Right renal cortex interstitium (tissue), 3 donors: ENCODE measurements at places on chromosomes 7 and 10. TPM values are rescaled to one million over a fixed set of nuclear protein-coding genes. Genes with fewer than 3 reads are reported as not detected.

Gene LRRC18
- 0.16 TPM for polyA plus RNA-seq

Gene TAC1
- polyA plus RNA-seq = 0.49 TPM

DNA sequence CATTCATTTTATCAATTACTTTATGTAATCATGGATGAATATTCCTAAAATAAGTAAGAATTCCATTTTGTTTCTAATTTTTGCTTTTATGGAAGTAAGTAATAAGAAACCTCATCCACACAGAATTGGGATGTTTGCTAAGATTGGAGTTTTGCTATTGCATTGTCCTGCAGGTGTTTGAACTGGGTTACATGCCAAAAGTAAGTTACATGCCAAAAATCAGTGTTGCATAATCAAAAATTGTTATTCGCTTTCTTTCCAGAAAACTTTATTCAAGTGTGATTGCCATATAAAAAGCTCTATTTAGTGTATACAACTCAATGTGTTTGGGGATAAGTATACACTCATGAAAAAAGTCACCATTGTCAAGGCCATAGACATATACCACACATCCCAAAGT lies 346.7 kb upstream of the PLXDC2 start:
- no peak for DNase-seq

GRCh38 chr7:110590415-110590814 lies 500.5 kb upstream of the LRRN3 start:
- no peak for DNase-seq

- DNase-seq = no peak
Measured at GRCh38 chr7:25048444-25048834, 68.5 kb upstream of the OSBPL3 start.

- DNase-seq = no peak
Measured at GRCh38 chr7:130930681-130931080, 196.7 kb upstream of the KLF14 start.

DNA sequence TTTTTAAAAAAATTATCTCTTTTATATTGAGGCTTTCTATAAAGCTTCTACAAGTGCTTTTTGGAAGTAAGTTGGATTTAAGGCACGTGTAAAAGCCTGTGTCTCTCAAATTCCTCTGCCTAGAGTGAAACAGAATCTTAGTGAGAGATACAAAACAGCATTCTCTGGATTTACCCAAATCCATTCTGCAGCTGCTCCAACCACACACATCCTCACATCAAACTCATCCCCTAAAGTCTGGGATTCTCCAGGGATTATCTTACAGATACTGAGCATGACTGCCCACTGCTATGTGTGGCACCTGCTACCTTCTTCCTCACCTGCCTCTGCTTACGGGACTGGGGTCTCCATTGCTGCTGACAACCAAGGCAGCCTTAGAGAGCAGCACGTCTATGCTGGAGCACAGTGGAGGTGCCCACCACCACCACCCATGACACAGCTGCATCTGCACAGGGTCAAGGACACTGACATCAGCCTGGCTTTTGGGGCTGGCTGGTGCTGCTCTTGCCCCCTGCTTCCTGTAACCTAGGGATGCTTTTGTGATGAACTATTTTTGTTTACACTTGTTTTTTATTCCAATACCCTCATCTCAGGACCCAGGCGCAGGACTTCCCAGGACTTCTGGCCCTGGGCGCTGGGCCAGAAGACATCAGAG lies 139.2 kb upstream of the NAMPT start:
- DNase-seq = no peak

DNA sequence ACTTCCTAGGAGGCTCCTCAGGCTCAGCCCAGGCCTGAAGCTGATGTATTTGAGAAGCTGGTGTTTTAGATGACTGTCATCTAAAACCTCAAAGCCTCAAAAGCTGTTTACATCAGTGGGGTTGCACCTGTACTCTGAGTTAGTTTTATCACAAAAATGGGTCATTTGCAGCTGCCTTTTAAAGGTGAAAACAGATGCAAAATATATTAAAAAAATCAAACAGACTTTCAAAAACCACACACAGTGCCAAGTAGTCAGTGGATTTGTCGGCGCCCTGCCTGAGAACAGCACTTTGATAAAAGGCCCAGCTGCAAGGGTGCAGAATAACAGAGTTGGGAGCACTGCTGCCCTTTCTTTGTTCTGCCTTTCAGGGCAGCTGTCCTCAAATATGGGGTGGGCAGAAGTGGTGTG lies 103.0 kb downstream of the VOPP1 start:
- DNase-seq = no peak
